ENCODE measurements at places on chromosomes 12 and 14.

DNA sequence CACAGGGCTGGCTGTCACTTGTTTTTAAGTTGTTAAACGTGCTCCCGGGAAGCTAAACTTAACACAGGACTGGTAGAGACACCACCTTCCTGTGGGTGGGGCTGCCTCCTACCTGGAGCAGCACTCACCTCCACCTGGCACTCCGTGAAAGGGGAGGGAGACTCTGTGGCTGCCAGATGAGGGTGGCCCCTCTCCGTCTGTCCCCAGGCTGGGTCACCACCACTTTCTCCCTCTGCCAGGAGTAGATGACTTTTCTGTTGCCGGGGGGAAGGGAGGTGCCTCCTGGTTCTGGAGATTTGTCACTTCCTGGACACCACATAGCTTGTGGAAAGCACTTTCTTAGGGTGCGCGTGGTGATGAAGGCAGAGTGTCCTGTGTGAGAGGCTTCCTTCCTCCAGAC lies 81.3 kb downstream of the WDR20 start:
- DNase-seq: no peak

DNA sequence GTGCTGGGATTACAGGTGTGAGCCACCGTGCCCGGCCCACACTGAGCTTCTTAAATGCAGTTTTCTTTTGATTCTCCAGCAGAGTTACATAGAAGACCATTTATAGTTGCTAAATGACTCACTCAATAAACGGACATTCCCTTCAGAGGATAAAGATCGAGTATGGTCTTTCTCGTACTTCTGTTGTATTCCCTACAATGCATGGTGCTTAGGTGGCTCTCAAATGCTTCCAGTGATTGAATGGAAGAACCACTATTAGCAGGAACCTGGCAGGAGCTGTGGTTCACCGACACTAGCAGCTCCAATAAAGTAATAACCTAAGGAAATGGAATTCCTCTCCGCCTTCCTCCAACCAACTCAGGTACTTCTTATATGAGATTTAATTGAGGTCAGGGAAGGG lies 3.9 kb upstream of the GPRC5A start:
- no peak for DNase-seq

- DNase-seq: no peak
Measured at GRCh38 chr12:62873116-62873825, 61.7 kb downstream of the PPM1H start.

DNA sequence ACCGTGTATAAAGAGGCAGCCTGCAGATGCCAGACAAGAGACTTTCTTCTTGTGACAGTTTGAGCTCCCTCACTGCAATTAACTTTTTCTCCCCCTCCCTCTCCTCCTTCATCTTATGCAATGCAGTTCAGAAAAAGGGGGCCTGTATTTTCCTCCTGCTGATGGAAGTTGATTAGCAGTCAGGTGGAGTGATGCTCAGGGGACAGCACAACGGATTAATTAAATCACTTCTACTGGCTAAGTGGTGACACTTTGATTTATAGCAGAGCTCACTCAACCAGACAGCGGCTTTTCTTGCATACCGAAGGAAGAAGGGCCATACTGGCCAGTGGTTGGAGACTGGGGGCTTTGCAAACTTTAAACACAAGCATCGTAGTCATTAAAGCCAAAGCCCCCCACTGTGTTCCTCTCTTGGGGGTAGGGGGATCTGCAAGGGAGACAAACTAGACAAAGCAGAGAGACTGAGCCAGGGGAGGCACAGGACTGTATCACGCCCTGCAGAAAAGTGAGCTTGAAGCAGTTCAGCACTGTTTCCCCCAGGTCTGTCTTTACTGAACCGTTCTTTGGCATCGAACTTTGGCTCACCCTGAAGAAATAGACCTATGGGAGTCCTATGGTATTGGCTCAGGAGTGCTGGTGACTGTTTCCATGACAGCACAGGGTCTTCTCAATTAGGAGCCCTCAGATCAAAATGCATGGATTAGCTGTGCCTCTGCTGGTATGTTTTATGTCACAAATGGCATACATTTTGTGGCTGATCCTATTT lies 47.7 kb downstream of the SPRING1 start:
- no peak for DNase-seq

GRCh38 chr12:79375050-79375449 lies 315.7 kb downstream of the PAWR start:
- DNase-seq: no peak

GRCh38 chr12:13702381-13702780 lies 279.0 kb downstream of the GRIN2B start:
- no peak for DNase-seq
